Muscle of back (tissue), 13 donors: ENCODE measurements at places on chromosomes 12 and 14. TPM values are rescaled to one million over a fixed set of nuclear protein-coding genes. Genes with fewer than 3 reads are reported as not detected.

The TPH2 gene
- not detected for polyA plus RNA-seq

The FGF23 gene
- polyA plus RNA-seq, result 0.15 TPM

The TCL1B gene
- polyA plus RNA-seq, result not detected

The ACTR10 gene
- polyA plus RNA-seq, result 70.1 TPM

The CLECL1 gene
- polyA plus RNA-seq, result not detected

The CLEC7A gene
- 1.3 TPM for polyA plus RNA-seq

The GPR65 gene
- 0.46 TPM for polyA plus RNA-seq
